ENCODE measurements at places on chromosomes 1 and 21.

DNA sequence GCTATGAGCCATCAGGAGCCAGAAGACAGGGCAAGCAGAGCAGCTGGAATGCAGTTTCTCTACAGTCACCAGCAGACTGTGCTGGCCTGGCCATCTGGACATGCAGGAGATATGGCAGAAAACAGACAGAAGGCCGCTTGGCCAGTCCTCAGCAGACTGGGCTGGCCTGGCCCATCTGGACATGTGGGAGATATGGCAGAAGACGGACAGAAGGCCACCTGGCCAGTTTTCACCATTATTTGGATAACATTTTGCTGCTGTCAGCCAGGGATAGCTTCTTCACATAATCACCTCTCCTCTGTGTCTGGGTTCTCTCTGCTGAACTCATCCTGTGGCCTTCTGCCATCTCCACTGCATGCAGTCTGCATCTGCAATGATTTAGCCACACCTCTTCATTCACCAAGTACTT, 25.0 kb upstream of the CACYBP start:
- no peak for DNase-seq

- DNase-seq, result no peak
Measured at GRCh38 chr1:178010674-178011464, 41.0 kb upstream of the SEC16B start.

GRCh38 chr1:210259561-210259960, 27.0 kb downstream of the SERTAD4 start:
- peak; percentile 76 for DNase-seq

DNA sequence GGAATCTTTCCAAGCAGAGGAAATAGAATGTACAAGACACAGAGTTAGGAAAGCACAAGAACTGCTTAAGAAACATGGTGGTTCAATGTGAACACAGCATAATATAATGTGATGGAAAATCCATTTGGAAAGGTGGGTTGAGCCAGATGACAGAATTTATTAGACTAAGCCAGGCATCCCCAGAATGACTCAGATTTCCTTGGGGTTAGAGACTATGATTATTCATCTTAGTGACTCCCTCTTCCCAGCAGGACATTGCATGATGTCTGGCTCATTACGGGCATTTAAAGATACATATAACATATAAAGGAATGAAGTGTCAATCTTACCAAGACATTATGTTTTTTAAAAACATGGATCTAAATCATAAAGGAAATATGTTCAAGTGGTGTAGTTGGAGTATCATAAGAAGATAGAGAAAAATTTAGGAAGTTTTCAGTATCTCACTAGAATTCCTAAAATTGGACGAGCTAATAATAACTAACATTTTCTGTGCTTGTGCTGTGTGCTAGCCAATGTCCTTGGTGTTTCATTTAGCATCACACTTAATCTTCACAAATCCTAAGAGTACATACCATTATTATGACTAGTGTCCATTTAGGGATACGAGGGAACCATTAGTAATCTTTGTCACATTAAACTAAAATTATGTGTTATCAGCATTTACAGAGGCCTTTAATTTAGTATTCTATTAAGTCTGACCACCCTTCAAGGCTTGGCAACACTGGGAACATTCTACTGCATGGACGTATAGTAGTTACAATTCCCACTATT, 41.0 kb upstream of the ST6GALNAC5 start:
- peak; percentile 34 for DNase-seq

DNA sequence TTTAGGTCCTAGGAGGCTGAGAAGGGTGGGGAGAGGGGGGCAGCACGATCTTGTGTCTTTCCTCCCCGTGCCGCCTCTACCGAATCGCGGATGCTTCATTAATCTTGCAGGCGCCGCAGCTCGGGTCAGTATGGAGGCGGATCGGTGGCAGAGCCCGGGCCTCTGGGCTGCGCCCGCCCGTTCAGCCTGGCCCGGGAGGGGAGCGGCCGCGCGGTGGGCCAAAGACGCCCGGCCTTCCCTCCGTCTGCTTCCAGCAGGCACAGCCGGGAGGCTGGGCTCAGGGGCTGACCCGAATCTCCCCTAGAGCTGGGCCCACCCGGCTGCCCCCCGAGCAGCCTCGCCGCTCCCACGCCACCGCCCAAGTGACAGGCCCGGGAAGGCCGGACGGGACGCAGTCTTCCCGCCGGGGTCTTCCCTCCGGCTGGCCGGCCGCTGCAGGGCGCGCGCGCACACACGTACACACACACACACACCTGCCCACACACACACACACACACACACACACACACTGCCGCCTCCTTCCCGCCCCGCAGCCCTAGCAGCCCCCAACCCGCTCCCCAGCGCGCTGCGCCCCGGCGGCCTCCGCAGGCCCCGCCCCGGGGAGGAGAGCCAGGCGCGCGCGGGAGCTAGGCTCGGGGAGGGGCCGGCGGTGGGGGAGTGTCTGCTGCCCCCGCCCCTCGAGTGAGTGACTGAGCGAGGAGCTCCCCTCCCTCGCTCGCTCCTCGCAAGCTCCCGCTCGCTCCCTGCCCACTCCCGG, at the start of gene C1orf21:
C1orf21 (plus strand) TSS at position 718 of the 757 bp plus-strand sequence. CDS start 90,481 bp downstream, outside the sequence.
- peak; percentile 82 for DNase-seq

DNA sequence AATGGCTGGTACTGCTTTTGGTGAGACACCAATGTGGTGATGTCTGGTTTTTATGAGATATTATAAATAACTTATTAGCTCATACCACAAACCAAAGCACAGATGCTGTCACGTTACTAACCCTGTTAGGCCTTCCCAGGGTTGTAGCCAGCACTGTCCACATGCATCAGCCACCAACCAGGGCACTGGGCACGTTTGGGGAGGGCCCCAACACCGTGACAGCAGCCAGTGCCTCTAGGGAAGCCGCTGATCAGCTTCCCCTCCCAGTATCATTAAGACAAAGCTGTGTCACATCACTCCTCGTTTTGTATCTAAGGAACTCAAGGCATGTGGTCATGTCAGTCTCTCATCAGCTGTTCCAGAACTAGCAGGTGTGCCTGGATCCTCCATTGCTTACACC, 13.9 kb downstream of the URB1 start:
- no peak for DNase-seq

- DNase-seq, result no peak
Measured at GRCh38 chr21:45270306-45270821, 17.3 kb downstream of the POFUT2 start.

GRCh38 chr1:9347095-9347850, 54.6 kb downstream of the SPSB1 start:
- DNase-seq, result no peak

DNA sequence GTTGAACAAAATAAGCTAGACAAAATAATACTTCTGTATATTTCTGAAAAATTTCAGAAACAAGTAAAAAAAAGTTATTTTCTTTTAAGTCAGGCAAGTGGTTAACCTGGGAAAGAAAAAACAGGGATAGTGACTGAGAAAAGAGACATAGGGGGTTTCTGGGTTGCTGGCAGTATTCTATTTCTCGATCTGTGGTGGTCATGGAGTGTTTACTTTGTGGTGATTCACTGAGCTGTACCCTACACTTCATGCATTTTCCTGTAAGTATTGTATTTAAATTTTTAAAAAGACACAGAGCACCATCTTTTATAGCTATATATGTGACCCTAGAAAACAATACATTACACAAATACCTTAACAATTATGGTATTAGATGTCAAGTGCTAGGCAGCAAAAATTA, 58.2 kb downstream of the ZNF644 start:
- no peak for DNase-seq

DNA sequence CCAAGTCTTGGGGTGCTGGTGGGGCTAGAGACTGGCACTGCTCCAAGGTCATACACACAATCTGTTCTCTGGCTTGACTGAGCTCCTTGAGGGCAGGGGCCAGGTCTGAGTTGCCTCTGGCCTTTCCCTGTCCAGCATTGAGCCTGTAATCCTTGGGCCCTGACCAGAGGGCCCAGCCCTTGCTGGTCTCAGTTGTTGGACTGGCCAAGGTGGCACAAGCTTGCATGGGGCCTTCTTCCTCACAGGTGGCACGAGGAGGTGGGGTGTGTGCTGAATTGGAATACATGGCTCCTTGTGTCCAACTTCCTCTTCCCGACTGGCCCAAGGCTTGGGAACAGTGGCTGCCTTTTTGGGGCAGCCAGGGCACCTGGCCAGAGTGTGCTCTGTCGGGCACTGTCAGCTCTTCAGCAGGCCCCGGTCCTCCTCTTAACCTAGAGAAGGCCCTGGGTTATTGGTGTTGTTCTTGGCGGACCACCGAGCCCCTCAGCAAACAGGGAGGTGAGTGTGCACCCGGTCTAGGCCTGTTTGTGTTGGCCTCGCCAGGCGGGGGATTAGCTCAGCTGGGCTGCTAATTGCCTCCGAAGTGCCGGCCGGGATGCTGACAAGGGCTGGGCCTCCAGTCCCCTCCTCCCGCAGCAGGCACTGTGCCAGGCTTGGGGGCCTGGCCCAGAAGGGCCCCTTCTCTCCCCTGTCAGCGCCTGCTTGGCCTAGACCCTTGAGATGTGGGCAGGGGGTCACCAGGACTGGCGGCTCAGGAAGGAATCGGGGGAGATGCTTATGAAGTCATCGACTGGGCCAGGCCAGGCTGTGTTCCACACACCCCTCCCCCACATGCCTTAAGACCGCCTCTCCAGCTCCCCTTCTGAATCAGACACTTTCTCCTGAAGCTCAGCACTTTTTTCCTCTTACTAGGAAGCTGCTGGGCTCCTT, 28.5 kb downstream of the WNT4 start:
- peak; percentile 39 for DNase-seq

All from fibroblast of skin of left quadriceps (primary cell).